ENCODE measurements at places on chromosomes 5 and 9.

- DNase-seq = no peak
Observed at GRCh38 chr5:56309262-56309826, 76.2 kb upstream of the ANKRD55 start.

GRCh38 chr5:149300441-149300840, 28.8 kb downstream of the AFAP1L1 start:
- DNase-seq = no peak

GRCh38 chr9:89766991-89767390, 162.2 kb downstream of the GADD45G start:
- no peak for DNase-seq

DNA sequence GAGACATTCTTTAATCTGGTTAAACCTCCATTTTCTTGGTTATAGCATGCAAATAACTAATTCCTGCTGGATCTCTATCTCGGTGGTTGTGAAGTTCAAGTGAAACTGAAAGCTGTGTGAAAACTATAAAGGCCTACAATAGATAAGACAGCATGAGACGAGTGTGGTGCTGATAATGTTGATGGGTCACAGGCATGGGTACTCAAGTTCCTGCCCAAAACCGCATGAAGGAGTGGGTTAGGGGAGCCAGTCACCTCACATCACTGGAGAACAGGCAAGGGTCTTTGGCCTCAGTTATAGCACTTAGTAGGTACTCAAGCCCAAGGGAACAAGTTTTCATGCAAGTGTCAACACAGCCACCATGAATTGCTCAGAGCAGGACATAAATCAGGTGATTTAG, 16.7 kb downstream of the HMHB1 start:
- no peak for DNase-seq

GRCh38 chr5:132641241-132641723, 16.7 kb upstream of the IL13 start:
- DNase-seq = no peak

Data from stimulated activated CD4-positive, alpha-beta T cell treated with anti-CD3 and anti-CD28 coated beads, Interleukin-4, amount 100 ng/mL, for 1 hour (primary cell).